ENCODE measurements at places on chromosomes 11 and 22.

DNA sequence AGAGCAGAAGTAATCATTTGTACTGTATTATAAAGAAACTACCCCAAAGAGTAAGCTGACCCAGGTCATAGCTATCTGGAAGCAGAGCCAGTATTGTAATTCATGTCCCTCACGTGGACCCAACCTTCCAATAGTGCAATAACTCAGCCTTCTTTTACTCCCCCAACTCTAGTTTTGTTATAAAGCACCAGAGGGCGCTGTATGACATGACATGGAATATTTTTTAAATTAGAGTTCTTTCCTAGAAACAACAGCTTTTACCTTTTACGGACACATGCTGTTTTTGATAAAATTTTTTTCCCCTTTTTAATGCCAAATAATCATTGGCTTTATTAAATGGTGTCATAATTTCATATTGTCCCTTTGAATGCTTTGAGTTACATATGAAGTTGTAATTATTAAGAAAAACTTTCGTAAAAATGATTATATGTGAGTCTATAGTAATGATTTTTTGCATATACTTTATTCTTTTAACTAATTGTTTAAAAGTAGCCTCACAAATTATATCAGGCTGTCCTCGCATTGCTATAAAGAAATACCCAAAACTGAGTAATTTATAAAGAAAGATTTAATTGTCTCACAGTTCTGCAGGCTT lies 76.9 kb downstream of the DKK3 start:
- peak; percentile 13 for DNase-seq

DNA sequence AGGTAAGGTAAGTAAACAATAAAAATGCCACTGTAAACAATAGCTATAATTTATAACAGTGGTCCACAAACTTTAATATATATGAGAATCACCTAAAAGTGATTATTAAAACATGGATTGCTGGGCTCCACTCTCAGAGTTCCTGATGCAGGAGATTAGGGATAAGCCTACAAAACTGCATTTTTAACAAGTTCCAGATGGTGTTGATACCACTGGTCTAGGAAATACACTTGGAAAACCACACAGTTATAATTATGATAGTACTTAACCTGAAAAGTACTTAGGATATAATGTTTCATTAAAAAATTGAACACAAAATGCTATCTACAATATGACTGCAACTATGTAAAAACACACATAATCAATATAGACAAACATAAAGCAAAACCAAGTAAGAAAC lies 20.4 kb downstream of the FCHSD2 start:
- no peak for DNase-seq

DNA sequence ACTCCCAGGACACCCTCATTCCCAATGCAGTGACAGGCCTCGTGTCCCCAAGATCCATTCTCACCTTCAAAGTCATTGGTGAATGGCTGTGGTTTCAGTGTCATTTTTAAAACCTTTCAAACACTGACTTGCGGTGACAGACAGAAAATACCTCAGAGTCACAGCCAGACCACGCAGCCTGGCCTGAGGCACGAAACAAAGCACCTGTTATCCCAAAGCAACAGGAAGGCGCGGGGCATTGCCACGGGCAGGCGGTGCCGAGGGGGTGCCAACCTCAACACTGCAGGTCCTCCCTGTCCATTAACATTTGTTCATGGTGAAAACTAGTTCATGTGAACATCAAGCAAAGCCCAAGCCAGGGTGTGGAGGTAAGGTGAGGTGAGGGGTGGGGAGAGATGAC lies 38.2 kb downstream of the RPUSD4 start:
- DNase-seq, result no peak

GRCh38 chr11:24132471-24132870 lies 364.4 kb upstream of the LUZP2 start:
- DNase-seq, result no peak

- DNase-seq, result no peak
Measured at GRCh38 chr11:42596576-42597145, 715.1 kb upstream of the API5 start.

DNA sequence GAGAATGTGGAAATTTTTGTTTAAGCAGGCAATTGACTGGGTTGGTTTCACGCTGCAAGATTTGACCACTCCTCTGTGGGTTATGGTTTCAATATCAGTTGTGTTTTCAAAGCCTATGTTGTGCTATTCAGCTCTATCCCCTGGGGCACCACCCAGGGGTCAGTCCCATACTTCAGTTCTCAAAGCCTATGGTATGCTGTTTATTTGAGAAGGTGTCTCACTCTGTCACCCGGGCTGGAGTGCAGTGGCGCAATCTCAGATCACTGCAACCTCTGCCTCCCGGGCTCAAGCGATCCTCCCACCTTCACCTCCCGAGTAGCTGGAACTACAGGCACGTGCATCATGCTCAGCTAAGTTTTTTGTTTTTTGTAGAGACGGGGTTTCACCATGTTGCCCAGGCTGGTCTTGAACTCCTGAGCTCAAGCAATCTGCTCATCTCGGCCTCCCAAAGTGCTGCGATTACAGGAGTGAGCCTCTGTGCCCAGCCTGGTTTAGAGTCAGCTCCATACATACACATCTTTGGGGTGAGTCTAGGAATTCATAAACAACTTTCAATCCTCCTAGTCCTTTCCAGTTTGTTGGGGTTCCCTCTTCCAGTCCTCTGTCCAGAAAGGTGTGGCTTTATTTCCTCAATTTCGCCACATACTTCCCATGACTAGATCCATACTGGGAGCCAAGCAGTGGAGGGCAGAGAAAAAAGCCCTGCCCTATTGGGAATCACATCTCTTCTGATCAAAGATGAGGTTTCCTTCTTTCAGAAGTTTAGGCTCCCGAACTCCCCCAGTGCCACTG lies 35.0 kb upstream of the MAPK1 start:
- no peak for DNase-seq

- DNase-seq, result no peak
Measured at GRCh38 chr22:45583504-45583903, 80.8 kb downstream of the FBLN1 start.

DNA sequence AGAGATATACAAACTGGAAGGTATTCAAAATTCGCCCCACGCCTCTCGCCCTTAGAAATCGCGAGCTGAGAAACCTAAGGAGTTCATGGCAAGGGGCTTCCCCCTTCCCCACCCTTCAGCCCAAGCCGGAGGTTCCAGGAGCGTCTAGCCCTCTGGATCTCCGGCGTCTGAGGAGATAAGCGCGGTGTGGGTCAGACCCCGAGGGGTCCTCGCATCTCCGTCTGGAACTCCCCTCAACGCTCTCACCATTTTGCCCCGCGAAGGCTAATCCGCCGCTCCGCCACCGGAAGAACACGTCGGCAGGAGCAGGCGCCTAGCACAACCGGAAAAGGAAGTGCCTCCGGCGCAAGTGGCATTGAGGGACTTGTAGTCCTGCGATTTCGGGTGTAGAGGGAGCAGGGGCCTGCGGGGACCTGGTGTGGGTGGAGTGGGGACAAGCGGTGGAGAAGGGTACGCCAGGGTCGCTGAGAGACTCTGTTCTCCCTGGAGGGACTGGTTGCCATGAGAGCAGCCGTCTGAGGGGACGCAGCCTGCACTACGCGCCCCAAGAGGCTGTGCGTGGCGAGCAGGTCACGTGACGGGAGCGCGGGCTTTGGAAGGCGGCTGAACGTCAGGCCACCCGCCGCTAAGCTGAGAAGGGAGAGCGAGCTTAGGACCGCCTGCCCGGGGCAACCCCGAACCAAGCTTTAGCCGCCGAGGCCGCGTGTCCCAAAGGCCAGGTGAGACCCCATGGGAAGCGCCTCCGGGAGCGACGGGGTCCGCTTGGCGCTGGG lies at the start of the genes FEN1 and TMEM258:
Gene FEN1, plus strand, starts transcription at position 602 of the 773 bp plus-strand sequence. CDS start 2,451 bp downstream, outside the sequence.
Gene TMEM258, minus strand, starts transcription at position 290 of the 773 bp plus-strand sequence. Its CDS starts 41 bp downstream, at position 249.
- peak; percentile 91 for DNase-seq

DNA sequence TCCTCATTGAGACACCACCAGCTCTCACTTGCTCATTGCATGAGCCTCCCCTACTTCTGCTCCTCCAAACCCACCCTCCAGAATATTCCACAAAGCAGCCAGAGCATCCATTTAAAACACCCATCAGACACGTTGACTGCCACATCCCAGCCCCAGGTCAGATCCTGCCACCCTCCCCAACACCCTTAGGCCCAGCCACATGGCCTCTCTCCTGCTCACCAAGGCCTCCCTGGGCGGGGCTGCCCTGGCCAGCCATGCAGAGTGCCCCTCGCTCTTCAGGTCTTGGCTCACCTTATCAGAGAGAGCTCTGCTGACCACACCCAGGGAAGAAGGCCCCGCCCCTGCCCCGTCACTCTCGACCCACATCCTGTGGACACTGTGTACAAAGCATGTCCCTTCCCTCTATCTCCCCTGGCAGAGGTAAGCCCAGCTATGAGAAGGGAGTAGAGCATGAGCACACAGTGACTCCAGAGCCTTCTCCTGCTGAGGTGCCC lies 106.8 kb downstream of the MICAL3 start:
- no peak for DNase-seq

DNA sequence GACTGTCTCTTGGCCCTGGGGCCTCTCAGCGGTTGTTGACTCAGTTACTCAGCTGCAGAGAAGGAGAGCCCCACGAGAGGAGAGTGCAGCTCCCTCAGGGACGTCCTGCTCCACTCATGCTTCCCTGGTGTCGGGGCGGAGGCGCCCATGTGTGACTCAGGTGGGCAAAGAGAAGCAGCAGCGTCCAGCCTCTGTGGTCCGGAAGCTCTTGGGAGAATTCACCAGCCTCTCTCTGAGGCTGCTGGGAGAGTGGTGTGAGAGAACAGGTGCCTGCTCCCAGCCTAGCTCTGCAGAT lies 25.7 kb downstream of the GLB1L2 start:
- no peak for DNase-seq

DNA sequence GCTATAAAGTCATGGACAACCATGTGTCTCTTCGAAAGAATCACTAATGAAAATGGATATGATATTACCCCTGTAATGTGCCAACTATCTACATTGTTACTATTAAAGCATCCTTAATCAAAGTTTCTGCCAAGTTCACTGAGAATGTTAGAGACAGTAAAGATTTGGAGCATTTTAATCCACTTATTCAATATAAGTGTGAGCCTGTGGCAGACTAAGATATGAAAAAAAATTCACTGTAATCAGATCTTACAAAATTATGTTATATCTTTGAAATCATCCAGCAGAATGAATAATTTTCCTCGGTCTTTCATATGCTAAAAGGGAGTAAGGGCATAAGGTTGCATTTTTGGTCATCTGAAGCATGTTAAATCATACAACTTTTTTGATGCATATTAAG lies 49.9 kb downstream of the MAML2 start:
- DNase-seq, result no peak

DNA sequence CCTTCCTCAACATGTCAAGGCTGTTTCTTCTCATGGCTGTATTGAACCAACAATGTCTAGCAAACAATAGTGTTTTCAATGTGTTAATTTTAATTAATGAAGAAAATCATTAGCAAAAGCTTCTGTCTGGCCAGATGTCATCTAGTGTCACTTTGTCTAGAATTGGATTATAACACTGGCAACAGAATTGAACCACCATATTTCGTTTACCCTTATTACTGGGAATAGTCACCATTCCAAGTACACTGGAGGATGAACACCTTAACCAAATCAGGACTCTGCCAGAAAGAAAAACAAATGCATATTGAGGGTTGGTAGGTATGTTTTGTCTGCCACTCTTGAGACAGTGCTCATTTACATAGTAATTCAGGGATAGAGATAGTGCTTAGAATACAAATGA lies 146.2 kb downstream of the LRRC4C start:
- no peak for DNase-seq

GRCh38 chr22:30309951-30310741 lies 16.6 kb downstream of the TBC1D10A start:
- DNase-seq, result no peak

DNA sequence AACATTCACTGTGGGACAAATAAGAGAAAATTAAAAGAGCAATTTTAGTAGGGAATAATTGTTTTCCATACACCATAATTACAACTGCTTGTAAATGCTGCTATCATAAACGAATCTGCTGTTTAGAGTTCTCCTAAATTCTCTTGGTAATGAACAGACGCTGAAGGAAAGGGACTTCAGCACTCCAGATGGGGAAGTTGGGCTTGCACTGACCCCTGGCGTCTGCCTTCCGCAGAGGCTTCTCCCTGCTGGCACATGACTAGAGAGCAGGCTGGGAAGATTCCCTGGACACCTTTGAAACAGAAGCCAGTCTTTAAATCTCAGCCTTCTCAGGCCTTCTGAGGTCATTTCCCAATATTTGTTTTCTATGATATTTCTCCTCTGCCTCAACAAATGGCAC lies 84.1 kb downstream of the NXPE2 start:
- DNase-seq, result no peak

DNA sequence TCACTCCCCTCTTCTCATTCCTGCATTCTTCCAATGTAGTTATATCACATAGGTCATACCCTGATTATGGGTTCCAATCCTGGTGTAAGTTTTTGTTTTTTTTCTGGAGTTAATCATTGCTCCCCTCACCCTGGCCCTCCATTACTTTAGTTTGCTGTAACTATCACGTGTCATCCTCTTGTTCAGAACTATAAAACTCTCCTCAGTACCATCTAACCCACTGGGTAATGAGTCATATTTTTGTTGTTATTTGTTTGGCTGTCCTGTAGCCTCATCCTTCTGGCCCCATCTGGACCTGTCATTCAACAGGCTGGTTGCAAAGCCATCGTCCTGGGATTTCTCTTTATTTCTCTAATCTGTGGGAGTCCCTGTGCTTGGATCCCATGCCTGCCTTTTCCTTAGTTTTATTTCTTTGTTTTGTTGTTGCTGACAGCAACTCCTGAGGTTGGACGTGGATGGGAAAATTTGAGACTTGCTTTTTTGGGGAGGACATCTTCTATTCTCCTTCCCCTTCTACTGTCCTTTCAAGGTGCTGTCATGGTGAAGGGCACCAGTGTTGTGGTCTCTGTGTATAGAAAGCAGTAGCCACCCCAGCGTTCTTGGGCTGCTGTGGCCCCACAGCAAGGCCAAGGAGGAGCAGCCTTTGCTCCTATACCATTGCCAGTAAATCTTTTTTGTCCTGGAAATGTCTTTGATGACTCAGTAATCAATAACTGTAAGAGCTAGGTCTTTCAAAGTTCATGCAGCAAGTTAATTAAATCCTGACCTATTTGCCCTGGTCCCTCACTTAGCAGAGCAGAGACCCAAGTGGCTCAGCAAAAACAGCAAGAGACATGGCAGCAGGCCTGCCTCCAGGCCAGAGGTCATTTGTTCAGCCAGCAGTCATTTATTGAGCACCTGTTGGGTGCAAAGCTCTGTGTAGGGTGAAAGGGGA lies 82.5 kb downstream of the C22orf31 start:
- DNase-seq, result no peak

Data from NCI-H1105 treated with DMSO at 0.1 percent for 48 hours (cell line).